ENCODE measurements at places on chromosomes 13 and 19.

DNA sequence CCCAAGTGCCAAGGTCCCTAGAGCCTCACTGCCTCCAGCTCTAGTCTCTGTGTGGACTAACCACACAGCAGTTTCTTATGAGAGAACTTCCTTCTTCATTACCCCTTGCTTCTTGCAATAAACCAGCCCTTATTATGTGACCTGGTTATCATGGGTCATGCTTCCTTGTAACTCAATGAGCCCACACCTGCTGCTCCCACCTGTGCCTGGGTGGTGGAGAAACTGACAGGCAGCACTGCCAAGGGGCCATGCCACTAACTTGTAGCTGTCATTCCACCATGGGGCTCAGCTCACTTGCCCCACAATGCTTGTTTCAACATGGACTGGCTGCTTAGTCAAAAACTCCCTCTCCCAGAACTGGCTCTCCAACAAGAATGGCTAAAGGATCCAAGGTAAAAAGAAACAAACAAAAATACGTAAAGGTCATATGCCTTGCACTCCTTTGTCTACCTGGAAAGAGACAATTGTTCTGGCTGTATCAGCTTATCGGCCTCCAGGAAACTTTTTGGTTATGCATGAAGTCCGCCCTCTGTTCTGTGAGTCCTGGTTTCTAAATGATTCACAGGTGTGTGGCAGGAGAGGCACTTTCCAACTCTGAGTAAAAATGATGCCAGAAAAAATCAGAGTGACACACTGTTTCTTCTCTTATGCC is 446.4 kb downstream of the COG6 start:
- DNase-seq: no peak

GRCh38 chr13:99218969-99219368 is 18.3 kb downstream of the UBAC2 start:
- DNase-seq: peak; percentile 85

DNA sequence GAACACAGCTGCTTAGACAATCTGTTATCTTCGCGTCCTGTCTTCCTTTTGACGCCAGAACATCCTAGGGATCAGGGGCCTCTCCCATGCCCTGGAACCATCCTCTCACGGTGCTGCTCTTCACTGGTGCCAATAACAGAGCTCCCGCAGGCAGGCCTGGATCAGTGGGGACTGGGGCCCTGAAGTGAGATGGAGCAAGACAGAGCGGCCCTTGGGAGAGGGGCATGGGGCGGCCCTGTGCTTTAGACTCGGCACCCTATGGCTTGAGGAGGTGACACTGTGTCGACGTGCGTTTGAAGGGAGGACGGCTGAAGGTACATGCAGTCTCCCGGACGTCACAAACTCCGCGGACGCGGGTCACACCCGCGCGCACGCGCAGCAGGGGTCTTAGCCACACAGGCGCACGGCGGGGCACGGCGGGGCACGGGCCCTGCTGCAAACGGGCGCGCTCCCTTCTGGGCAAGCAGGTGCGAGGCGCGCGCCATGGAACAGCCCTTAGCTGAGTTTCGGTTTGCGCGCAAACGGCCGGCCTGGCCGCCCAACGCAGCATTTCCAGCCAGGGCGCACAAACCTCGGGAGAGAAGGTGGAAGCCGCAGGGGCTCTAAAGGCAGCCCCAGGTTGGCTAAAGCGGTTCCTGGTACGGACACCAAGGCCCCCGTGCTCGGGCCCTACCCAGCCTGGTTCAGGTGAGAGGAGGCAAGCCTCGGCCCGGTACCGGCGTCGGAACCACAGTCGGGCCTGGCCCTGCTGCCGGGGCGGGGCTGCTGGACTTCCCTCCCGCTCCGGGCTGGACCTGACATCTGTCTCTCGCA is 16.5 kb upstream of the RNF17 start:
- no peak for DNase-seq

- no peak for DNase-seq
Observed at GRCh38 chr19:50716178-50717025, 3.2 kb downstream of the SHANK1 start.

DNA sequence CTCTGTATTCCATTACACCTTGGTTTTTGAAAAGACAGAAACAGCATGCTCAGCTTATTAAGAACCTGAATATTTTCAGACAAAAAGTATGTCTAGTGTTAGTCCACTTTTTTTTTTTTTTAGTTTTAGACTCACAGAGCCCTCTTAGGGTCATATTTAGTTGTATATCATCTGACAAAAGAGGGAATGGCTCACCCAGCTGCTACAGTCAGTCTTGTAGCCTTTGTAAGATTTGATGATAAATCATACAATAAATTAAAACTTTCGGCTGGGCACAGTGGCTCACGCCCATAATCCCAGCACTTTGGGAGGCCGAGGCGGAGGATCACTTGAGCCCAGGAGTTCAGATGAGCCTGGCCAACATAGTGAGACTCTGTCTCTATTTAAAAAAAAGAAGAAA is 43.7 kb upstream of the LDLR start:
- no peak for DNase-seq

GRCh38 chr19:10021446-10021845 is 8.2 kb downstream of the RDH8 start:
- DNase-seq: no peak

- DNase-seq: peak; percentile 8
Observed at GRCh38 chr13:31951215-31951678, 80.3 kb upstream of the FRY start.

GRCh38 chr19:49441210-49441959 is at the start of gene SLC17A7:
SLC17A7 (minus strand) TSS chr19:49441527; CDS start chr19:49441379, 148 bp downstream.
- DNase-seq: peak; percentile 8

DNA sequence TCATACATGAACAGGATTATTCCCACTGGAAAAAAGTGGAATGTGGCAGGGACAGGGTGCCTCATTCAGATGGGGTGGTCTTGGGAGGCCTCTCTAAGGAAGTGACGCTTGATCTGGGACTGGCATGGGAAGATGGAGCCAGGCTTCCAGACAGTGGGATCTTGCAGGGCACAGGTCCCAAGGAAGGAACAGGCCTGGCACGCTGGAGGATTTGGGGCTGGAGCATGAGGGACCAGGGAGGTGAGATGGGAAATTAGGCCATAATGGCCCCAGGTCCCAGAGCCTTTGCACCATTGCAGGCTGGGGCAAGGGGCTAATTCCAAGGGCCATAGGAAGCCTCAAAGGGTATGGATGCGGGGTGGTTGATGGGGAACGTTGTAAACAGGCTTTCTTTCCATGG is 9.2 kb downstream of the ZNF536 start:
- no peak for DNase-seq

DNA sequence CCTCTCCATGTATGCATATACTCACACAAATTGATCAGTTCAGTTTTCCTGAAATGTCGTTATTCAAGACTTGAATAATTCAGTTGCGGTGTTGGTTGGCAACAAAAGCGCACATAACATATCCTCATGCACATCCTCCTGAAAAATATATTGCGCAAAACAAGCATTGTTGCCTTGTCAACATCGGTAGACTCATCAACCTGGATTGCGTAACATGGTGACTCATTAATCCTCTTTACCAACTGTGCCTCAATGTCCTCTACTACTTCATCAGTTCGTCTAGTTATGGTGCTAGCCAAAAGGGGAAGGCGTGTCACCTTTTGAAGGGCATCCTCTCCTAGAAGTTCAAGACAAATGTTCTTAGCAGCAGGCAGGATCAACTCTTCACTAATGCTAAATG is 357.7 kb downstream of the LMO7 start:
- no peak for DNase-seq

DNA sequence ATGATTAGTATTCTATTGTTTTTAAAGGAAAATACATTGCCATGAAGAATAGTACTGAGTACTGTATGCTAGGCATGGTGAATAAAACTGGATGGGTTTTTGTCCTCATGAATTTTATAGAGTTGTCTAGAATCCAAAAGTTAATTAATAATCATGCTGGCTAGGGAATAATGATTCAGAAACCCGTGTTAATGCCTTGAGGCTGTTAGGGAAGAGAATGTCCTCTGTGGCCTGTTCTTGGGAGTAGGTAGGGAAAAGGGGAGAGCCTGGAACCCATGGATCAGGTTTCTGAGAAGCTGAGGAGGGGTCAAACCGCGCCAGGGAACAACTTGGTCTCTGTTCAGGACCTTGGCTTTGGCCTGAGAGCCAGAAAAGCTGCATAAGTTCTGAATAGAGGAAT is 1376.3 kb upstream of the SLC10A2 start:
- DNase-seq: no peak

DNA sequence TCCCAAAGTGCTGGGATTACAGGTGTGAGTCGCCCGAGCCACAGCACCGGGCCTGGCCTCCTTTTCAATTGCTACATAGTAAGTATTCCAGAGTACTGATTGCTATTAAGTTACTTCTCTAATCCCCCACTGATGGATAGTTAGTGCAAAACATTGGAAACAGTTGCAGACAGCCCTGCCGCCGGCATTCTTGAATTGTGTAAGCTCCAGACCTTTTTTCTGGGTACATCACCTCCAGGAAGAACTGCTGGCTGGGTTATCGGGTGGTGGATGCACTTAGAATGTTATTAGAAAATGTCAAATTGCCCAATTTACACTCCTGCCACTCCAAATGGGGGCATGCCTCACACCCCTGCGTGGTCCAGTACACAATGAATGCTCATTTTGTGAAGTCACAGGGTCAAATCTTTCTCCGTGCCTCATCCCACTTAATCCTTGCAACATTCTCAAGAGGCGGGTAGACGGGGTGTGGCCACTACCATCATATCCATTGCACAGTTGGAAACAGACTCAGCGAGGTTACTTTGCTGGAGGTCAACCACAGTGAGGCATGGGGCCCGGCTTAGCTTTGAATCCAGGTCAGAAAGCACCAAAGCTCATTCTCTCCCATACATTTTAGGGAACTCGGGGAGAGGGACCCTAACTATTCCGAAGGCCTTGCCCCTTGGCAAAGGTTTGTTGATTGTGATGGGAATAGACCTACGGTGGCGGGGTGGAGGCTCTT is 1.0 kb upstream of the KDM4B start:
- DNase-seq: no peak

DNA sequence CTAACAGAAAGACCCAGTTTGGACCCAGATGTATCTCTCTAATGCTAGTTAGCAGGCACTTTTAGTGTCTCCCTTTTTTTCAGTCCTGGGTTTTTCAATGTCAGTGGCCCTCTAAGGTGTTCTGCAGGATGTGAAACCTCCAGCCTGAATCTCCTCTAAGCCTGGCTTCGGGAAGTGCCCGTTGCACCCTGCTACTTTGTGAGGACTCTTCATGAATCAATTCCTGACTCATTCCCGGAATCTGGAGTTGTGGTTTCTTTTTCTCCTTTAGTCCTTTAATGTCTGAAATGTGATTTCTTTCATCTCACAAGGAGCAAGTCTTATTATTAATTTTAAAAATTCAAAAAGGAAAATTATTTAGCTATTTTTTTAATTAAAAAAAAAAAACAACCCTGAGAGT is 116.0 kb downstream of the ZNF536 start:
- no peak for DNase-seq

DNA sequence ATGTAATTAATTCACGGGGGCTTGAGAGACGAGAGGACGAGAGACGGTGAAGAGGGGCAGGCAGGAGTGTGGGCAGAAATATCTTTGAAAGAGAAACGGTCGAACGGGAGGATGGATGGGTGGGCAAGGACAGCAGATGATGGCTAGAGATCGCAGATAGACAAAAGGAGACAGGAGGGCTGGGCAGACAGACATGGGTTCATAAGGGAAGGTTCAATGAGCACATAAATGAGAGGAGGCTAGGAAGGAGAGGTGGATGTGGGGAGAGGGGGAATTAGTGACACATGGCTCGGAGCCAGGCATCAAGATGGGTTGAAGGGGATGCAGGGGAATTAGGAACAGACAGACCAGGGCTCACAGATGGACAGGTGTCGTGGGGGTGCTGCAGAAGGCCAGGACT is 1.1 kb downstream of the SYT3 start:
- no peak for DNase-seq

GRCh38 chr13:23770973-23771372 is 118.2 kb downstream of the MIPEP start:
- no peak for DNase-seq
